GOT3 (cell line): ENCODE measurements at places on chromosomes 7 and 10.

DNA sequence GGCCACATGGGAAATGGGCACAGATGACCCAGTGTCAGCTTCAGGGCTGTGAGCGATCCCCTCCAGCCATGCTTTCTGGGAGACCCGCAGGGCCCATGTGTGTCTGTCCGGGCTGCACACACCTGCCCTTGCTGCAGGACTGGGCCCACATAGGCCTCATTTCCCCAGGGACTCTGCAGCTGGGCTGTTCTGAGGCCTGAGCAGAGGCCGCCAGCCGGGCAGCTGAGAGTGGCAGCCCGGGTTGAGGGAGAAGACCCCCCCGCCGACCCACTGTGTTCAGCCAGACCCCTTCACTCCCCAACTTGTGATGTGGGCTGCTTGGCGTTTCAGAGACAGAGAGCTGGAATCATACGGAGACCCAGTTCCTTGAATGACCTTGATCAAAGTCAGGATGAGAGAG is 50.1 kb upstream of the DPYSL4 start:
- no peak for DNase-seq

DNA sequence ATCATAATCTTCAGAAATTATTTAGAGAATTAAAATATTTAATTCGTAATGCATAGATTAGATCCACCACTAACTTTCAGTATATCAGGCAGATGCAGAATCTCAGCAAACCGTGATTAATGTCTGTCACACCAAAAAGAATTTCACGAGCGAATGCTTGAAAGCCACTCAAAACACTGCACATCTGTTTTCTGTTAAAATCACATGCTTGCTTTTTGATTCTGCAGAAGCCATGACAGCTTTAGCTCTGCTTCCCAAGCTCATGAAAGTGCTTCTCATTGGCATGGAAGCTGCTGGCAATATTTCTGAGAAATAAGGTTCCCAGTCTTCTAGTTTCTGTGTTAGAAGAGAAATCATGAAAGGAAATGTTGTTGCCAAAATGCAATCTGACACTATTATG is 837.8 kb upstream of the LRRN3 start:
- DNase-seq: no peak

DNA sequence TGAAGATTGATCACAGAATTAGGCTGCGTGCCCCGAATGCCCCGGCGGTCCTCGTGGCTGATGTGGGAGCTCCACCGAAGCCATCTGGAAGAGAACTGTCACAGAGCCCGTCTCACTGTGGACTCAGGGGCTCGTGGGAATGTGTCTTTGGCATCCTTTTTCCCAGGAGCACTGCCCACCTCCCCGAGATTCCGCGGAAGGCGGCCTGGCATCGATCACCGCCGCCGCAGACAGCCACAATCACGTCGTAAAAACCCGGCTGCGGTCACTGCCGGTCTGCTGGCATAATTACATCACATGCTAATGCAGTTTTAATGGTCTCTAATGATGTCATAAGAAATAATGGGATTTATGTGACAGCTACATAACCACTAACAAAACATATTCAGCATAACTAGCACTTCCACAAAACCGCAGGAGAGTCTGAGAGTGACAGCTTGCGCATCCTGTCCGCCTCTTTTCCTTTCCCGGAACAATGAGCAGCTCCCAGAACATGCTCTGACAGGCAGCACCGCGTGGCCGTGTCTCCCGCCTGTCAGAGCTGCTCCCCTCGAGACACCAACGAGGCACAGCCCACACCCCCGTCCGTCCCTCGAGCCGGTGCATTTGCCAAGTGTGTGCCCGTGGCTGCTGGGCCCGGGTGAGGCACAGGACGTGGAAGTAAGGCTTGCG is 490.0 kb downstream of the PTPRN2 start:
- no peak for DNase-seq

DNA sequence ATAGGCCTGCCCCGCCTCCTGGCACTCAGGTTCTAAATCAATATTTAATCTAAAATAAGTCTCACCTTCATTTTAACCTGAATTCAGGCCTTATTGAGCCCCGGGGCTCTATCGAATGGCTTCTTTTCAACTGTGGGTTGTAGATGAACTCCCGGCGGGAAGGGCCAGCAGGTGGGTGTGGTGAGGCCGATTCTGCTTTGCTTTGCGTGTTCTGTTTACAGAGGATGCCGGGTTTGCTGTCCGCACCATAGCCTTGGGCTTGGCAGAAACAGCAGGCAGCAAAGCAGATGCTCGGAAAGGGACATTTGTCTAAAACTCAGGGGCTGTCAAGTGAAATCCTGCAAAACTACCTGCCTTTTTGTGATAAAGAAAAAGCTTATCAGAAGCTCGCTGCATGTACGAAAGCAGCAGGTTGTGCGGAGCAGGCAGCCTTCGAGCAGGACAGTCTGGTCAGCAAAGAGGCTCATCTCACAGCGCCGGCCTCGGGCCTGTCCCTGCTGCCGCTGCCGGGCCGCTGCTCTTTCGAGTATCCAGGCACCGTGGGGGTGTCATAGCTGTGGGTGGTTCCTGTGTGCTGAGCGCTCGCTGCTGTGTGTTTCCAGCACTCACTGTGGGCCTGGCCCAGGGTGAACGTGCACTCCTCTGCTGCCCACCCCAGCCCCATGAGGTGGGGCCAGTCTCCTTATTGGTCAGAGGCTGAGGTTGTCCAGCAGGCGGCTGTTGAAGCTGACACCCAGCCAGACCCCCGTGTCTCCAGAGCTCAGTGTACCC is 434.8 kb upstream of the FOXK1 start:
- no peak for DNase-seq

DNA sequence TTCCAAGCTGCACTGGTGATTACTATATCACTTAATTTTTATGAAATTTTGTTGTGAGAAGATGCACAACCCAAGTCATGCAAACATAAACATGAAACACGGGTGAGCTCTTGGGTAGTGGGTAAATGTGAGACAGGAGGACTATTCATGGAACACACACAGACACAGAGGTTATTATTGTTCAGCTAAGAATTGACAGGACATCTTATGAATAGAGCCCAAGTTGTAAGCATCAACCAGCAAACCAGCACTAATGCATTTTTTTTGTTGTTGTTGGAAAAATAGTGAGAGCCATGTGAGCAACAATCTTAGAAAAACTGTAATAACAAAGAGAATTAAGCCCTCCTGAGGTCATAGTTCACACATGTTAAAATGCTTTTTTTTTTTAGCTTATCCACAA is 1179.7 kb downstream of the GATA3 start:
- DNase-seq: no peak

- DNase-seq: no peak
Measured at GRCh38 chr10:89985446-89985845, 284.1 kb downstream of the KIF20B start.

DNA sequence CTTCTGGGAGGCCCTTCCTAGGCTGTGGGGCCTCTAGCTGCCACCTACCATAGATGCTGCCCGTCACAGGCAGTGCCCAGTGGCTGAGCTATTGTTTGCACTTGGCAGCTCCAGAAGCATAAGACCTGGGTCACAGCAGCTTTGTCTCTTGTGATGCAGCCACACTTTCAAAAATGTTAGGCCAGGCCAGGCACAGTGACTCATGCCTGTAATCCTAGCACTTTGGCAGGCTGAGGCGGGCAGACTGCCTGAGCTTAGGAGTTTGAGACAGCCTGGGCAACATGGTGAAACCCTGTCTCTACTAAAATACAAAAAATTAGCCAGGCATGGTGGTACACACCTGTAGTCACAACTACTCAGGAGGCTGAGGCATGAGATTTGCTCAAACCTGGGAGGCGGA is 9.5 kb upstream of the KAZALD1 start:
- DNase-seq: peak; percentile 20

- no peak for DNase-seq
Measured at GRCh38 chr10:95097805-95098204, 28.5 kb upstream of the CYP2C8 start.

- DNase-seq: no peak
Measured at GRCh38 chr7:28183627-28184026, 3.0 kb upstream of the JAZF1 start.

- DNase-seq: no peak
Measured at GRCh38 chr10:17077346-17077781, 52.2 kb downstream of the CUBN start.

DNA sequence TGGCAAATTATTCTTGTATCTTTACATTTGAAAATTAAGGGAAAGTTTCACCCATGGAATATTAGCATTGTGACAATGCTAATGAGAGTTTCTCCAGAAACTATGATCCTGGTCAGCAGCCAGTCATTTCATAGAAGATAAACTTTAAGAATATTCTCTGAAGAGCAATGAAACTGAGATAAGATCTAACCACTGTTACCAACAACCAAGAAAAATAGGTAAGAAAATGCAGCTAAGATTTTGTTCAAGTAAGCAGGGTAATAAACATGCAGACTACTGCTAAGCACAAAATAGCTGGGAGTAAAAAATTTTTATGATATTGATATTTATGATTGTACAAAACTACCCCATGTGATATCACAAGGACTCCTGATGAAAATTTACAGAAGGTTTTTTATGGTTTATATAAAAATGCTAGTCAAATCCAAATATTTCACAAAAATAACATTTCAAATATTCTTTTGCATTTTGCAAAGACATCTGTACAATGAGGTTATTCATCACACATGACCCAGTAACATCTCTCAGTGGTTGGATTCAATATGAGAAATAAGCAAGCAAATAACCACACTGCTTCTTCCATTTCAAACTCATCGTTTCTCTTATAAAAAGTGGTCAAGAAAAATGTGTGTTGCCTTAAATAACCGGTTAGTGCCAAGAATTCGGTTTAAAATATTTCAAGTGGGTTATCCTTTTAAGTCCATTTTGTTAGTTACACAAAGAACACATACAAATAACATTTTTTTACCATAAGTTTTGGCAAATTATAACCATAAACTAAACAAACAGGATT is 251.6 kb downstream of the DIP2C start:
- no peak for DNase-seq

DNA sequence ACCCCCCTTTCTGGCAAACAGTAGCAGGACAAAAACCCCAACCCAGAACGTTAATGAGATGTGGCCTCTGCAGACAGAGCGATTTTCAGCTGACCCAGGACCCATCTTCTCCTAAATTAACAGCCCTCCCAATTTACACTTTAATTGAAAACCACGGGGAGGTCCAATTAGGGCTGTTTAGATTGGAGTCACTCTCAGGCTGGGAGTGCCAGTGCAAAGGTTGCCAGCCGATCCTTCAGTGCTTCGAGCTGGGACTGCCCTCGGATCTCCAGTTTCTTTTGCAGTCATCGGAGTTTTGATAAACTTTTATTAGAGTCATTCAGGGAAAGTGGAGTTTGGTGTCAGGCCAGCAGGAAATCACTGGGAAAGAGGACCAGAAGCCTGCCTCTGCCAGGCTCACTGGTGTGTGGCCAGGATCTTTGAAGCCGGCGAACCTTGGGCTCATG is 108.0 kb downstream of the DOCK1 start:
- no peak for DNase-seq

GRCh38 chr10:106980495-106981451 is 183.7 kb downstream of the SORCS1 start:
- DNase-seq: no peak

DNA sequence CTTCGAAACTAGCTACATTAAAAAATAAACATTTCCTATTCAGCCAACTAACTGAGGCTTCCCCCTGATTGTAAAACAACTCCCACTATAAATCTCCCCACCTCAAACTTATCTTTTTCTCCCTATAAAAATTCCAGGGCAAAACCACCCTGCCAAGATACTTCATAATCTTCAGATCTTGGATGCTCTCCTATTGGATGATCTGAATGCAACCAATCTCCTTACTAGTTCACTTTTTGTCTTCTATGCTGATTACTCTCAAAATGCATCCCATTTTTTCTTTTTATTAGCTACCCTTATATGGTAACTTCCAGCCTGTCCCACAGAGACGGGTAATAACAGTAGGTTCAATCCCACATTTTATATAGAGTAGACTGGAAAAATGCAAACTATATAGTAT is 15.0 kb upstream of the PRSS58 start:
- DNase-seq: no peak

DNA sequence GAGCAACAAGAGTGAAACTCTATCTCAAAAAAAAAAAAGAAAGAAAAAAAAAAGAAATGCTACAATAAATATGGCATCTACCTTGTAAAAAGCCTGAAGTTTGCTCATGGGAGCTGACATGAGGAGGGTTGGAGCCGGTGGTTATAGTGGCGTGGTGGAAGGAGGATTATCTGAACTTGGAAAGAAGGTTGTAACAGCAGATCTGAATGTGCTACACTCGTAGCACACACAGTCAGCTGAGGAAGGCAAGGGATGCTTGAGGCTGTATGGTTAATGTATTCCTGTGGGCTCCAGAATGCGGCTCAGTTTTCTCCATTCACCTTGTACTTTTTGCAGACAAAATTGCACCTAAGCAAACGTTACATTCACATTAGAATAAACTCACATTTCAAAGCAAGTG is 390.3 kb upstream of the GALNT17 start:
- DNase-seq: no peak
